ENCODE measurements at places on chromosomes 13 and 19. TPM values are rescaled to one million over a fixed set of nuclear protein-coding genes. Genes with fewer than 3 reads are reported as not detected.

- DNase-seq: no peak
These were observed 11.6 kb downstream of the CBY2 start for GRCh38 chr13:45713721-45714120.

DNA sequence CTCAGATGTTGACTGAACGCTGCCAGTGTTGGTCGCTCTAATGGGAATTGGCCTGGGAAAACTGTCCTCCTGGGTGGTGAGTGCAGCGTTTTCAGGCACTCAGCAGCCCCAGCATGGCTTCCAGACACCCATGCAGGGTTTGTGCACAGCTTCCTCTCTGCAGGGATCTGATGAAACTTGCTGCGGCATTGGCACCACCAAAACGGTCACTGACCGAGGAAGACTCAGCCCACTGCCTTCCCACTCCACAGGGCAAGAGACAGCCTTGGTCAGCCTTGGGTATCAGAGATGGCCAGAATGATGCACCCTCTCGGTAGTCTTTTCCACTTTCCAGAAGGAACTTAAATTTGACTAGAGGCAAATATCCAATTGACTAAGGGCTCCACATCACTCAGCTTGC is 398.9 kb downstream of the IRS2 start:
- DNase-seq: no peak

GRCh38 chr13:32881074-32881776 is 135.0 kb upstream of the KL start:
- no peak for DNase-seq

GRCh38 chr13:71803066-71803465 is 63.9 kb downstream of the DACH1 start:
- no peak for DNase-seq

DNA sequence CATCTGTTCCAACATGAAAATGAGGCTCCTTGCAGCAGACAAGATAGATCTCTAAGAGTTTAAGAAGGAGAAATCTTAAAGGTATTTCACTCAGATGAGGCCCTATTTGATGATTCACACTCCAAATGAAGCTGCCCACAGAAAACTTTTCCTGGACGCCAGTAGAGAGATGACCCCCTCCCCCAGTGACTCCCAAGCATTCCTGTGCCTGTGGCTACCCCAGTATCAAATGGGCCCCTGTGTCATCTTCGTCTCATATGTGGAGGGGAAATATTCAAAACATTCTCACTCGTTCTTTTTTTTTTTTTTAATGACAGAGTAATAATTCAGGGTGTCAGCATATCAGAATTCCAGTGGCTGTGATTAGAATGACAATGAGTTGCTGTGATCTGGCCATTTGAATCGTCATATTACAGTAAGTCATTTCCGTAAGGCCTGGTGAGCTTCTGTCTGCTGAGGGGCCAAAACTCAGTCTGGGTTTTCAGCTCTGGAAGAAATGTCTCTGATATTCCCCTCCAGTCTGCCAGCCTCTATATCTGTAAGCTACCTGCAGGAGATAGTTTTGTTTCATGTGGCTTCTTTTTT is 194.7 kb downstream of the URI1 start:
- no peak for DNase-seq

- no peak for DNase-seq
These were observed 2320.0 kb downstream of the PCDH9 start for GRCh38 chr13:64910096-64910495.

DNA sequence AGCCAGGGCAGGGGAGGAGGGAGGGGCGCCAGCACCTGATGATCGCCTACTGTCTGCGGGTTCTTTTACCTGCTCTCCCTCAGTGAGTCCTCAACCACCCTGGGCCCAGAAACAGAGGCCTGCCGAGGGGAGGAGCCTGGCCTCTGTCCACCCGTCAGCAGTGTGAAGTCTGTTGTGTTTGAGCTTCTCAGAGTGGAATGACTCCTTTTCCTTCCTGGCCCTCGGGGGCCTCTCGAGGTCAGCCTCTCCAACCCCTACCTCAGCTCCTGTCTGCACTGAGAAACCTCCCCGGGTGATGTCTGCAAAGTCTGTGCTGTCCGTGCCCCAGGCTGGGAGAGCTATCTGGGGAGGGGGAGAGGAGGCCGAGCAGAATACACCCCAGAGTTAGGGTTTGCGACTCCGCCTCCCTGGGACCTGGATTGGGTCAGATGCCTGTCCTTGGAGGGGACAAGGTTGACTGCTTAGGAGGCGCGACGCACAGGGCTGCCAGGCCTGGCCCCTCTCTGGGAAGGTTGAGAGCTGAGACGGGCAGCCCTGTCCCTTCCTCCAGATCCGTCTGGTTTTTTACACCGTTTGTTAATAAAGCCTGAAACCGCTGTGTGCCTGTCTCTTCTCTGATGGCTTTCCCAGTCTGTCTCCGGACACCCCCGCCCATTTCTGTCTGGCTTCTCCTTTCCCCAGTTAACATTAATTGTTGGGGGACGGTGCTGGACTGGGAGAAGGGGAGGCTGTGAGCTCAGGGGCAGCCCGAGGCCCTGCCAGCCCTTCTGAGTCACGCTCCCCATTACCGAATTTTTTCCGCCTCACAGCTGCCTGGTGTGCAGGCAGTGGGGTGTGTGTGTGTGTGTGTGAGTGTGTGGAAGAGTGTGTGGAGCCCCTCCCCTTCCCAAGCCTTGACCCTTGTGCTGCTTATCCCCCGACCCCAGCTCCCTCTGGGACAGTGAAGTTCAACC is 989 bp upstream of the SSC5D start:
- DNase-seq: peak; percentile 92

GRCh38 chr19:14577264-14577663 is 5.4 kb upstream of the NDUFB7 start:
- DNase-seq: no peak

GRCh38 chr19:51793994-51794393 is 963 bp upstream of the FPR3 start:
- no peak for DNase-seq

DNA sequence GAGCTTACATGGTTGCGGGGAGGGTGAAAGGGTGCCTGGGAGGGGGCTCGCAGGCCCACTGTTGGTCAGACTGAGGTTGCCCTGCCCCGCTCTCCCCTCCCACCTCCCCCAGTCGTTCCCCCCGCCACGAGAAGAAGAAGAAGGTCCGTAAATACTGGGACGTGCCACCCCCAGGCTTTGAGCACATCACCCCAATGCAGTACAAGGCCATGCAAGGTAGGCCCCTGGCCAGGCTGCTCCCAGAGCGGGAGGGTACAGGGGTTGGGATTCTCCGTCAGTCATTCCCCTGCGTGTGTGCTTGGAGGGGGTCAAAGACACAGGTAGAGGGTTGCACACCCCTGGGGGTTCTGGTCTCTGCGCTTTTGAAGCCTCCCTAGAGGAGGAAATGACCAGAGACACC is 5.6 kb downstream of the U2AF2 start:
- DNase-seq: no peak

- DNase-seq: no peak
These were observed 19.1 kb downstream of the SMARCA4 start for GRCh38 chr19:10979951-10980381.

- peak; percentile 43 for DNase-seq
These were observed at the start of gene TINCR for GRCh38 chr19:5567360-5567969. Gene TINCR (minus strand): TSS chr19:5567953.

DNA sequence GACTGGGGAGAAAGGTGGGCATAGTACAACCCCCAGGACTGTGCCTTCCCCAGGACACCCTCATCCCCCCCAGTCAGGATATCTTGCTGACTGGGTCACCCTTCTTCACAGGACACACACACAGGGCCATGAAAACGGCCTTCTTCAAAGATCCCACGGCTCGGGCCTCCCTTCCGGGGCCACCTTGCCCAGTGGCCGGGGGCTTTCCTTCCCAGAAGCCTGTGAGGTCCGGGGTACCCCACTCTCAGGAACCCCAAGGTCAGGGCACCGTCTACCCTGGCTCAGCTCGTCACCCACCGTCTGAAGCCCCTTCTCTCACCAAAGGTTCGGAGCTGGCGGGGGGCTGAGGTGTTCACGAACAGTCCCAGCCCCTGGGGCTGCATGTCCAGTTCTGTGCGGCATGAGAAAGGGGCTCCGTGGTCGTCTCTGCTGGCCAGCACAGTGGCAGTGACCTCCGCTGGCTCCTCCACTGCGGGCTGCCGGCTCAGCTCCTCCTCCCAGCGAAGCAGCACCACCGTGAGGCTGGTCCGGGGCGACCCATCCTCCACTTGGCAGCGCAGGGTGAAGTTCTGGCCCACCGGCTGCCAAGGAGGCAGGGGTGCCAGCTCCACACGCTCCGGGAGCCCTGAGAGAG is 2.1 kb upstream of the RAVER1 start:
- no peak for DNase-seq

DNA sequence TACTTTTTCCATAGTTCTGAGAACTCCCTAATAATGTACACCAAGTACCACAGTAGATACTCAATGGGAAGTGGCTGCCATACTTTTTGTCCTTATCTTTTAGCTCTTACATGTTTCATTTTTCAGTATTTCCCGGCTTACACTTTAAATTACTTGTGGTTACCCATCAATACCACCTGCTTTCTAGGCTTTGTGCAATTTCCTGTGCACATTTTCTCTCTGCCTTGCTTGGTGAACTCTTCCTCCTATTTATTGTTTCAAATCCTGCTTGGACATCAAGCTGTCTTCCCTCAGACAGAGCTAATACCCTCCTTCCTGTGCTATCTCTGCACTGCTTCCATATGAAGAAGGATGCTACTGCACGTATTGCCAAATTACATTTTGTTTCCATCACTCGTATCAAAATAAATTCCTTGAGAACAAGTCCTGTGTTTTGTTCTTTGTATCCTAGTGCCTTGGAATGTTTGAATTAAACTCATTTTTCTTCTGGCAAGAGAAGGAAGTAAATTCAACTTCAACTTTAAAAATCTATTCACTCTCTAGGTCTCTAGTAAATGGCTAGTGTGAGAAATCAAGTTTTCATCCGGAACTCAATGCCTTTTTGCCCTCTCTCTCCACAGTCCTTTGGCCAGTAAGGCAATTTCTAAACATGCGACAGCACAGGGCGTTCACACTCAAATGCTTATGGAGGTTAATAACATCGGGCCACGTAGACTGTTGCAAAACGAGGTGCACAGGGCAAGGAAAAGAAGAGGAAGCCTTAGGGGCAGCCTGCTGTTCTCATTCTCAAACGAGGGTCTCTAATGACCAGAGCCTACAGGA is 5.6 kb downstream of the ZAR1L start:
- DNase-seq: no peak

DNA sequence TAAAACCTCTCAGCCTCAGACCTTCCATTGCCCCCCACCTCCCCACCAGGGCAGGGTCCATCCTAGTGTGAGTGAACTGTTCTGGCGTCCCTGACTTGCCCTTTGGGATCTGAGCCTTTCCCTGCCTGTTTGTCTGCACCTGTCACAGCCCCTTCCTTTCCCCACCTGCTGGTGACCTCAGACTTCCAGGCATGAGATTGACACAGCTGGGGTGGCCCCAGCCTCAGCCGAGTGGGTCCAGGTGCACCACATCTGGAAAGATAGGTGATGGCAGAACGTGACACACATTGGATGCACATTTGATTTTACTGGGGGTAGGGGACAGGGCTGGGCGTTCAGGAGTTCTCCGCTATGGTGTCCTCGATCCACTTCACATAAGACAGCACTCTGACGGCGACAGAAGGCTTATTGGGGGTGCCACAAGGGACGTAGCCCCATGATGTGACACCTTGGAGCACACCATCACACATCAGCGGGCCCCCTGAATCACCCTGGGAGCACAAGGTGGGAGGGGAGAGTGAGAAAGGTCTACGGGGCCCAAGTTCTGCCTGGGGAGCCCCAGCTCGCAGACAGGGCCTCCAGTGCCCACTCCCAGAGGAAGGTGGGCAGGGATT is 4.6 kb downstream of the KLK1 start:
- no peak for DNase-seq

DNA sequence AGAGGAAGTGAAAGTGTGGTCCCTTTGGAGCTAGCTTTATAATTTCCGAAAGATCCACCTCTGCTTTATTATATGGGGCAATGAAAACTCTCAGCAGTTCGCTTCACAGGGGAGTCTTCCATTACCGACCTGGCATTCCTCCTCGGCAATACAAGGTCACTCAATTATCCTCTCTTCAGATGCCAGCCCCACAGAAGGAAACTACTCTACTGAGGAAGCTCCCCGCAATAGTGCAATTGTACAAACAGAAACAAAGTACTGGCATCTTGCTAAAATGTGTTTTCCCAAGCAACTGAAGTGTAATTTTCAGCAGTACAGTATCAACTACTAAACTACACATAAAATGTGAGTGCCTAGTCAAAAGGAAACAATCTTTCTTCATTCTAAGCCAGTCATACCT is 702.0 kb downstream of the PCDH9 start:
- peak; percentile 50 for DNase-seq

- no peak for DNase-seq
These were observed 11.9 kb downstream of the ZNF787 start for GRCh38 chr19:56109226-56109625.

DNA sequence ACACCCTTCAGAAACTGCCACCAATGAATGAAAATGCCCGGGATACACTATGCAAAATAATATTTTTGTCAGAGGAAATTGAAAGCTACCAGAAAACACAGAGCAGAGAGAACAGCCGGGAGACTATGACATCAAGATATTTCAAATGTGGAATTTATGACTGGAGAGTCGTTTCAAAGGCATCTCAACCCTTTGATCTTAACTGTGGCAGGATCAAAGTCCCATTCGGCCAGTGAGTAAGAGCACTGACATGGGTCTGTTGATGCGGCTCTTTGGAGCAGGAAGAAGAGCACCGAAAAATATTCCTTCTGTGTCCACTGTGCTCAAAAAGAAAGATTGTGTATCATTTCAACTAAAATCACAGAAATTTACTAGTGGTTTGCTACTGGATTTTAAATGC is 201.9 kb downstream of the RFC3 start:
- DNase-seq: peak; percentile 74

DNA sequence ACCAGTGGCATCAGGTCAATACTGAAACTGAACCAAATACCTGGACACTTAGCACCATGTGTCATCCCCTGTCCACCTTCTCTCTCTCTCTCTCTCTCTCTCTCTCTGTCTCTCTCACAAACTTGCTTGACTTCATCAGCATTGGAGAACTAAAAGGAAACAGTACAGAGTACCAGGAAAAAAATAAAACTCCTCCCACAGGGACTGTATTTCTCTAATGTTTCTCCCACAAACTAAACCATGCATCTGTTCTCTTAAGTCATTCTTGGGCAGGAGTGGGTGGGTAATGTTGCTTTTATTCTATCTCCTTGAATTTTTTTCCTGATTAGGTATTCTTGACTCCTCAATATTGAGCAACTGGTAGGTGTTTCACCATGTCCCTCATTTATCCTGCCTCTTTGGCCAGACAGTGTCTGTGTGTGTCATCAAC is 112.9 kb upstream of the CACNA1A start:
- no peak for DNase-seq

GRCh38 chr19:45419895-45420294 is 3.8 kb downstream of the ERCC1 start:
- no peak for DNase-seq

DNA sequence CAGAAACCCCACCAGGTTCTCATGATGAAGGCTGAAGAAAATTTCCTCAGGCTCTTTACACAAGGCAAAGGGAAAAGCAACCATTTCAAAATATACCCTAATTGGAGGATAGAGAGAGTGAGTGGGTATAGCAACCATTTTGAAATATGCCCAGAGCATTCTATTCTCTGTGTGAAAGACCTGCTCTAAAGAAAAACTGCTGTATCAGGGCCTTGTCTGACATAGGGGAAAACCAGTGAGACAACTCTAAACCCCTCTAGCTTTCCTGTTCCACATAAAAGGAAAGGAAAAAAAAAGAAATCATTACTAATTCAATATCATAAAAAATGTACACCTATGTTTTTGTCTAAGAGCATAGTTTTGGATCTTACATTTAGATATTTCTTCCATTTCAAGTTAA is 42.3 kb downstream of the TPTE2 start:
- DNase-seq: no peak

GRCh38 chr13:37353911-37354310 is 244.7 kb downstream of the POSTN start:
- no peak for DNase-seq

The PRTN3 gene
- polyA plus RNA-seq: not detected
